ENCODE measurements at places on chromosomes 5 and 9.

DNA sequence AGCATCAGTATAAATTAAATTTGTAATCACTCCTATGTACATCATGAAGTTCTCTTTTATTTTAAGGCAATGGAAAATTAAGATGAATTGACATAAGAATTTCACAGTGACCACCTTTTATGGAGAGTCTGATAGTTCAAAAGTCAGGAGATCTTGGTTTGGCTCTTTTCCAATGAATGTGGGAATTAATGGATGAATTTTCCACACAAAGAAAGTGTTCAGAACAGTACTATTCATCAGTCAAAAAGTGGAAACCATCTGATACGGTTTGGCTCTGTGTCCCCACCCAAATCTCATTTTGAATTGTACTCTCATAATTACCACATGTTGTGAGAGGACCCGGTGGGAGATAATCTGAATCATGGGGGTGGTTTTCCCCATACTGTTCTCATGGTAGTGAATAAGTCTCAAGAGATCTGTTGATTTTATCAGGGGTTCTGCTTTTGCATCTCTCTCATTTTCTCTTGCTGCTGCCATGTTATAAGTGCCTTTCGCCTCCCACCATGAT lies 24.5 kb downstream of the CCDC125 start:
- DNase-seq, result no peak

DNA sequence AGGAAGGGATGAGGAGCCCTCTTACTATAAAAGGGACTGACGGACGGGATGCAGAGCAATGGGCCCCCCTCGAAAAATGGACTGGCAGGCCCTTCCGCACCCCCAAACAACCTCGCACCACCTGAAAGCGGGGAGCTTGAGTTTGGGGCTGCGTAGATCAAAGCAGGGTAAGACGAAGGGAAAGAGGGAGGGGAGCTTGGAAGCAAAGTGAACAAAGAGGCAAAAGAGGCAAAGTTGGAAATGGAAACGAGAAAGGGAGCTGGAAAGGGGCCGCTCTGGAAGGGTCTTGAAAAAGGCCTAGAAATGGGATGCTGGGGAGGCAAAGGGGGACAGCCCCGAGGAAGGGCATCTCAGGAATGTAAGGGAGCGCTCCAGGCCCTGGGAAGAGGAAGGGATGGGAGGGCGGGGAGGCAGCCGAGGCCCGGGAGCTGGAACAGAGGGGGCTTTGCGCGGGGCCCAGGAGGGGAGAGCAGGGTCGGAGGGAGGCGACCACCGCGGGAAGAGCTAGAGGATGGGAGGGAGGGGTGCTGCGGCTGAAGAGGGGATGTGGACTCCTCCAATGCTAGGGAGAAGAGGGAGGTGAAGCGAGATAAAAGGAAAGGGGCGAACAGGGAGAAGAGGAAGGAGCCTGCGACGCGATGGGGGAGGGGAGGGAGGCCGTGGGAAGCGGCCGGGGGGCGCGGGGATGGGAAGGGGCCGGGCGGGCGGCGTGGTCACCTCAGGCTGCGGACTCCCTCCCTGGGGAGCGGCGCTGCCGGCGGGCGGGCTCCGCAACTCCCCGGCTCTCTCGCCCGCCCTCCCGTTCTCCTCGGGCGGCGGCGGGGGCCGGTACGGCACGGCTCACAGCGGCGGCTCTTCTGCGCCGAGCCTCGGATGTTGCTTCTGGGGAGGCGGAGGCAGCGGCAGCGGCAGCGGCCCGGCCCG lies 577 bp downstream of the RNF145 start:
- DNase-seq, result peak; percentile 42

DNA sequence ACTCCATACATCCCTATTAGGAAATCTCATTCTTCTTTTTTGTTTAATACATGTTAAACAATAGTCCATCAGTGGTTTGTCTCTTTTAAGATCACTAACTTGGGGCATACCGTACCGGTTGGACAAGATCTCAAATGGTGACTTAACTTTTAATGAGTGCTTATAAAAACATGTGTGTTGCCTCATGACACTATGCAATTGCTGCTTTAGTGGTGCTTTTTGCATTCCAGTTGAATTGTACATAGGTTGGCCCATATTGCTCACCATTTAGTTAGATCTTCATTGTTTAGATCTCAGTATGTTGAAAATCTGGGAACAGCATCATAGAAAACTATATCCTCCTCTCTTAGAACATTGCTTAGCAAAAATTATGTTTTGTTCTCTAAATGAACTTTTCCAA lies 17.8 kb downstream of the C9orf85 start:
- no peak for DNase-seq

DNA sequence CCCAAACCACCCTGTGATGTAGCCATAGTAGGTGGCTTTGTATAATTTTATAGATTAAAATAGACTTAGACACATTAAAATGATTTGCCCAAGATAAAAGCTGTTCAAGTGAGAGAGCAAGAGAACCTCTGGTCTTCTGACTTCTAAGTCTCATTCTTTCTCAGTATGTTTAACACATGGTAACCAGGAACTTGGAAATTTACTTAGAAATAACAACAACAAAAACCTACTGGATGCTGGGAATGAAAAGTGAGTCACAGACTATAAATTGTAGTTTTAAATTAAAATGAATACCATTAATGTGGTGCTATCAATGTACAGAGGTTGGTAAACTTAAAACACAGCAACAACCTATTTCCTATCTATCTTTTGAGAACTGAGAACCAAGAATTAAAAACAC lies 30.4 kb downstream of the HMGCR start:
- no peak for DNase-seq

DNA sequence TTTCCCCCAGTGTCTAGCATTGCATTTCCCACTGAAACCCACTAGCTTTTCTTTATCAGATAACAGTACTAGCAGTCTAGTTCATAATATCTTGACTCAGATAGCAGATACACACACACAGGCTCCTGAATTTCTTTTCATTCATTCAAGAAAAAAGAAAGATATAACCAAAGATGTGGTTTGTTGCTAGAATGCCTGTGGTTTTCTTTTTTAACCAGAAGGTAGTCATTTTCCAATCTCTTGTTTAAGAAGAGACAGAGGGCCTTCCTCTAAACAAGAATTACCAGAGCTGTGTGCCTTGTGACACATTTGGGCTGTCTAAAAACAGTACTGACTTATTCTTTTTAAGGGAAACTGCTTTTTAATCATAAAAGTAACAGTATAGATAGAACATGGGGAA lies 167.3 kb downstream of the PJA2 start:
- no peak for DNase-seq

DNA sequence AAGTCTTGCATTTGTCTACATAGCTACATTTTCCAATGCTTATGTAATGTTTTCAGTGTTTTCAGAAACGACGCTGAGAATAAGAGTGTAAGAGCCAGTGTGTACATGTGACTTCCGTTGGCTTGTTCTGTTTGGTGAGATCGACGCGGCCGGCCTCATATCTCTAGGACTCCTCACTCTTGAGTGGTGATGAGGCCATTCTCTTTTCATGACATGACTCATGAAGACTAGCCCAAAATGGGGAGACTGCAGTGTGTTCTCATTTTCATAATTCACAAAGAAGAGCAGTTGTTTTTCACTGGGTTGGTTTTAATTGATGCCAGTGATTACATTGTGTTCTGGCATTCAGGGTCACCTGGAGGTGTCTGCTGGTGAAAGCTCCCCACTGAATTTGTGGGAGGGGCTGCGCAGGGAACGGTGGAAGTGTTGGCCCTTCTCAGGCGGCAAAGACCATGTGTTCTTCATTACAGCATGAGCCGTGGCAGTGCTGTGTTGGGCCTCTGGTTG lies 131.5 kb upstream of the OTULINL start:
- DNase-seq, result peak; percentile 82

DNA sequence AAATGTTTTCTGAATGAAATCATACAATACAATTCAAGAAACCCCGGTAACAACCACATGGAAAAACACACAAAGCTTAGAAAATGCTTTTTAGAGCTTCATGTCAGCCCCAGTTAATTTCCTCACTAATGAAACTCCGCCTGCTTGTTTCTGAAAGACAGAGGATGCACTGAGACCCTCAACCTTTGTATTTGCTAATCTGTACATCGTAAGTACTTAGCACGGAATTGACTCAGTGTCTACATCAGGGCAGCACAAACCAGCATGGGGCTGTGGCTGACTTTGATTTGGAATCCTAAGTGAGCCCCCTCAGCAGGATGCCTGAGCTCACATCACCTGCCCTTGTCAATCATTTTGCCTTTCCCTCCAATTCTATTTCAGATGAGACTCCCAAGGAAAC lies 499.1 kb upstream of the MPDZ start:
- no peak for DNase-seq

DNA sequence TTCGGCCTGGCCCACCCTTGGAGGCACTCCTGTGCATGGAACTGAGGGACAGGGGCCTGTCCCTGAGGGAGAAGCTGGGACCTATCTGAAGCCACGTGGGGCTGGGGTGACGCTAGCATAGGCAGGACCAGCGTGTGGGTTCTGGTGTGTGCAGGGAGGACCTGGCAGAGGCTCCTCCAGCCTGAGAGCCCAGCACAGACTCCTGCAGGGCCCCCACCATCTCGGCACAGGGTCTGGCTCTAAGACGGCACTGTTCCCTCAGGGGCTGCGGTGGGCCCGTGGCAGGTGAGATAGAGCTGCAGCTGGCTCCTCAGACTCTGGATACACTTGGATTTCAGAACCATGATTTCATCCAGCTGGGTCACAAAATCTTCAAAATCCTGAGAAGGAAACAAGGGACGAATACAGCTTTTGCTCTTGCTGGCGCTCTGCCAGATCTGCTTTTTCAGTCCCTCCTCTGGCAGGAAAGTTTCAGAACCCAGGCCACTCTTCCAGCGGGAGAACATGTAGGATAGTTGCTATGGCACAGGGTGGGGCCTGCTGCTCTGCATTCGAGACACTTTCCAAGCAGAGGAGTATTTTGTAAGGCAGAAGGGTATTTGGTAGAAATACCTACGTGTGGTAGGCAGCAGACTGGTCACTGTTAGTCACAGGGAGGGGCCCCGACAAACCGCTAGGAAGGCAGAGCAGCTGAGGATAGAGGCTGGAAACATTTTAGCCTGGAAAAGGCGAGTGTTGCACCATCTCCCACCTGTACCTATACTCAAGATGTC lies 74.7 kb downstream of the KIF24 start:
- peak; percentile 55 for DNase-seq

GRCh38 chr5:79396265-79396664 lies 117.7 kb downstream of the HOMER1 start:
- DNase-seq, result no peak

DNA sequence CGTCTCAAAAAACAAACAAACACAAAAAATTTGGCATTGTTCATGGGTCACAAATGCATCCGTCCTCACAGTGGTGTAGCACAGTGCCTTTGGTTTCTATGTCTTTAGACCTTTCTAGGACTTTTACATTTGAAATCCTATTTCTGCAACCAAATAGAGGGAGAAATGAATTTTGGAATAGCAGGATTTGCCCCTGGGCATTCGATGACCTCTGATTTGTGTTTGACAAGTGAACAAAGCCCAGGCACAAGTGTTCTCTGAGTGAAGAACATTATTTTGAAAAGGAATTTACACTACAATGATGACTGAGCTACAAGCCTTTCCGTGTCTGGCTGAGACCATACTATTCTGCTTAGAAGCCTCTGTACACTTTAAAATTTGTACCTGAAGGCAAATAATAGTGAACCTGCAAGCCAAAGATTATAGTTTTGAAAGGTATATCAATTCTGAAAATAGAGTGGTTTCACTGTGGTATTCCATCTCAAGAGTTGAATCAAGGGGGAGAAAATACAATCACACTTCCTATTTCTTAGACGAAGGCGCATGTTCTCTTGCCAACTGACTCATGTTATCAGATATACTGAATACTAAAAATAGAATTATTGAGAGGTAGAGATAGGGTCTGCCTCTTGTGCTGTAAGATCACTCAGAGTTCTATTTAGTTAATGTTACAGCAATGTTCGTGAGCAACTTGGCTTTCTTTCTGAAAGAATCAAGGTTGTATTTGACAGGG lies 297.6 kb downstream of the KDM4C start:
- no peak for DNase-seq

DNA sequence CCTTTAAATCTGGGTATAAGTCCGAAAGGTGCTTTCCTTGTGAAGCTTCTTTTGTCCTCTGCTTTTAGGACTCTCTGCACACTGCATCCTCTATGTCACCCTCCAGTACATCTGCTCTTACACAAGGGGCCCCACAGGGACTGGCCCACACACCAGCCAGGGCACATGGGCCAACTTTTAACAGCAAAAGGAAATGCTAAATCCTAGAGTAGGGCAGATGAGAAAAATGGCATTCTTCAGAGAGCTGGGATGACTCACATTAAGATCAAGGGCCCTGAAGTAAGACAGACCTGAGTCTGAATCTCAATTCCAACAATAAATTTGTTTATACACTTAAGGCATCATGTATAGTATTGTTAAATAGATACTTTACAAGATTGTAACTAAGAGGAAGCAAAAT lies 40.3 kb upstream of the CDKN2B start:
- no peak for DNase-seq

GRCh38 chr5:6713274-6714225 lies at the start of gene TENT4A:
TENT4A (plus strand) TSS chr5:6713432; CDS start chr5:6713984, 552 bp downstream.
- DNase-seq, result peak; percentile 77

DNA sequence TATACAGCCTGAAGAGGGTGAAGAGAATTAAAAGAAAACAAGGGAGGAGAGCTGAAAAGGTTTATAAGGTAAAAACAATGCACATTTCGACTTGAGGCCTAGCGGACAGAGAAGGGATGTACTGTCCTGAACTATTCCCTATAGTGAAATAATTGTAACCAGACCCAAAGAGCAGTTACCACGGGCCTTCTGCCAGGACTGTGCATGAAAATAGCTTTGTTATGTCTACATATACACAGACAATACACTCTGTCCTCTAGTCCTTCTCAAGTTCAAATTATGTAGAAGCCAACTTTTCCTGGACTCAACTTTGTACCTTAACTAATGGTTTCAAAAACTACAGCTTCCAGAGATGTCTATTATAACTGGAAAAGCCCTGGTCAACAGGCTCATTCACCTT lies 223.7 kb downstream of the PCSK5 start:
- no peak for DNase-seq

- DNase-seq, result peak; percentile 44
Observed at GRCh38 chr5:31726952-31727351, 88.0 kb downstream of the PDZD2 start.

- no peak for DNase-seq
Observed at GRCh38 chr9:3435732-3436131, 90.1 kb downstream of the RFX3 start.

GRCh38 chr9:124716808-124717207 lies 54.3 kb downstream of the NR6A1 start:
- no peak for DNase-seq

GRCh38 chr5:154782326-154782725 lies 27.1 kb downstream of the LARP1 start:
- no peak for DNase-seq

Measured in Right ventricle myocardium superior (tissue), 1 donor.